AG04449 (cell line): ENCODE measurements at places on chromosomes 12 and 14.

GRCh38 chr12:125434936-125435443 lies 369.8 kb downstream of the AACS start:
- no peak for DNase-seq

DNA sequence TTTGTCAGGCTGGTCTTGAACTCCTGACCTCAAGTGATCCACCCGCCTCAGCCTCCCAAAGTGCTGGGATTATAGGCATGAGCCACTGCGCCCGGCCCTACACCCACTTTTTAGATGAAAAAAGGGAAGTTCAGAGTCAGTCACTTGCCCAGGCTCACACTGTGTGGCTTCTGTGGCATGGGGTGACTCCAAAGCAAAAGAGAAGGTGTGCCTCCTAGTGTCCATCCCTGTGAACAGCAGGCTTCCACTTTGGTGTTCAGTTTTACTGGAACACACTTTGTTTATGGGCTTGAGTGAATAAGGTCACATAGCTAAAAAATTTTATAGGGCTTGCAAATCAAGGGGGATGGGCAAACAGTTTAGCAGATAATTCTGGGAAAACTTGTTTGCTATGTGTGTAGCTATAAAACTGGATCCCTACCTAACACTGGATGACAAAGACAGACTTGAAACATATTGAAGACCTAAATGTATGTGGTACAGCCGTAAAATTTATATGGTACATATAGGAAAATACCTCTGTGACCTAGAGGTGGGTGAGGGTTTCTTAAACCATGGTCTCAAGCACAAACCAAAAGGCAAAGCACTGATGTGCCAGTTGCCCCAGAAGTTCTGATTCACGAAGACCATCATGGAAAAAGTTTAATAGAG lies 54.9 kb downstream of the EID3 start:
- no peak for DNase-seq

DNA sequence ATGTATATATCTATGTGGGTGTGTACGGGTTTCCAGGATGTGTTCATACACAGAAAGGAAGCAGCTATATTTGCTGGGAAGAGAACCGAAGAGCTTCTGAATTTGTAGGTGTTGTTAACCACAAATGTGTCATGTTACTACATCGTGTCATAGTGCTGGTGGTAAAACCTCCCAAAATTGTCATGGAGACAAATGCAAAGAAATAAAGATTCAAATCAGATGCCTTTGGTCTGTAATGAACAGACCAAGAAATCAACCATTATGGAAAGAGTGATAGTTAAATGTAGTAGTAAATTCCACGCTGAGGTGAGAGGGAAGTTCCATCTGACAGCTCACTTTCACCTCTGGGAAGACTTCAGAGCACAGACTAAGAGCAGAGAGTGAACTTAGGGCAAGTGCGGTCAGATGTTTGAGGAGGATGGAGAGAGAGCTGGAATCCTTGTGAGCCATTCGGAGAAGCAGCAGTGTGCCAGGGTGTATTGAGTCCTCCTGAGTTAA lies 487.5 kb downstream of the TMEM121 start:
- no peak for DNase-seq

DNA sequence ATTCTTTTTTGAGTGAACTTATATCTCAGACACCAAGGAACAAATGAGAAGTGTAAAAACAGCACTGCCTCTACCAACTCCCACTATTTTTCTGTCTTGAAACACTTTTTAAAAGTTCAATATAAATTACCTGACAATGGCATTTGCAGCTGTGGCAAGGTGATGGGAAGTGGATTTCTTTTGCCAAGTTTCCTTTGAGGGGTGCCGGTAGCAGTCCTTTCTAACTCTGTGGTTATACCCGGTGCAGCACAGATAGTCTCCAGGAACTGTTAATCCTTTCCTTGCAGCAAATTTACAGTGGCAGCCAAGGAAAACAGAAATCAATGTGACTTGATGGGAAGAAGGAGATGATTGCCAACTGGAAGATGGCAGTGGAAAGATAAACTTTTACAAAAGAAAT lies 243.7 kb downstream of the BCAT1 start:
- DNase-seq = no peak

- DNase-seq = no peak
Observed at GRCh38 chr12:121803861-121804416, at the start of gene SETD1B. Gene SETD1B (plus strand): TSS chr12:121804009. CDS start chr12:121804738, 729 bp downstream.
